H9 (cell line): ENCODE measurements at places on chromosomes 11 and 22. TPM values are rescaled to one million over a fixed set of nuclear protein-coding genes. Genes with fewer than 3 reads are reported as not detected.

Gene SCGB2A2
- total RNA-seq = not detected in 2 replicates

Gene OR2AG2
- total RNA-seq = 0.26 and 0.33 TPM in 2 replicates

Gene MAML2
- 2.7 TPM in 2 replicates for total RNA-seq

Gene VSIG10L2
- total RNA-seq = not detected in 2 replicates

DNA sequence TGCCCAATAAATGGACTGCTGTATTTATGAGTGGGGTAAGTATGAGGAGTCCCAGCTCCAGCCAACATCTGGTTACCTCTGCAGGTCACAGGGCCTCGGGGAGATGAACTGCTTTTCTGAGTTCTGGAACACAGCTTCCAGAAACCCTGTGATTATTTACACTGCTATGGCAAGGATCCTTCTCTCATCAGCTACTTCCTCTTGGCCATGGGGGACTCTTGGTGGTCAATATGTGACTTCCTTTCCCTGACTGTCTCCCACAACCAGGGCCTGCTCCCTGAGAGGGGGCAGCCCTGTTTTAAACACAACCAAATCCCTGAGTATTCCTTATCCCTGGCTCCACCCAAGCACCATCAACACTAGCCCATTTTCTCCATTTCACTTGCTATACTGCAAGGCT is 10.0 kb downstream of the RHOG start:
- H3K27ac ChIP-seq = no peak overlapping the region
- peaks cover 23% of the 10 kb centered on the region for H3K4me1 ChIP-seq
- no peak for DNase-seq
- no peak overlapping the region for H3K4me3 ChIP-seq
- H3K27me3 ChIP-seq = no peaks in the 10 kb centered on the region

GRCh38 chr11:28910926-28911325 is 802.7 kb downstream of the METTL15 start:
- H3K4me1 ChIP-seq = no peaks in the 10 kb centered on the region
- H3K27ac ChIP-seq = no peak overlapping the region
- no peak overlapping the region for H3K4me3 ChIP-seq
- H3K27me3 ChIP-seq = no peaks in the 10 kb centered on the region
- H3K36me3 ChIP-seq = no peaks in the 10 kb centered on the region

DNA sequence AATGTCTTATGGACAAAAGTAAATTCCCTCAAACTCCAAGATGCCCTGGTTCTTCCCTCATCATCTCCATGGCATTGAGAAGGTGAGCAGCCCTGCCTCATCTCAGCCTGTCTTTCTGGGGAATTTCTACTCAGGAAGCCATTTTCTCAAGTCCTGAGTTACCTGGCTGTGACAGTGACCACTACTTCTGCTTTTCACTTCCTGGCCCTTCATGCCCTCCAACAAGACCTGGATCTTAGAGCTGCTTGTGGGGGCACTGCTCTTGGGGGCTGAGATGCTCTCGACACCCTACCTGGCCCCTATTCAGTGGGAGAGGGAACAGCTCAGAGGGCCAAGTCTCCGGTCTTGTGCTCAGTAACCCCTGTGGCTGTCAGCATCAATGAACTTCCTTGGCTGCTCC is 5.5 kb upstream of the IGSF22 start:
- DNase-seq = no peak
- no peaks in the 10 kb centered on the region for H3K27me3 ChIP-seq
- H3K36me3 ChIP-seq = no peaks in the 10 kb centered on the region
- no peak overlapping the region for H3K27ac ChIP-seq
- H3K4me1 ChIP-seq = no peaks in the 10 kb centered on the region; the same call in 1 of the 2 replicates

DNA sequence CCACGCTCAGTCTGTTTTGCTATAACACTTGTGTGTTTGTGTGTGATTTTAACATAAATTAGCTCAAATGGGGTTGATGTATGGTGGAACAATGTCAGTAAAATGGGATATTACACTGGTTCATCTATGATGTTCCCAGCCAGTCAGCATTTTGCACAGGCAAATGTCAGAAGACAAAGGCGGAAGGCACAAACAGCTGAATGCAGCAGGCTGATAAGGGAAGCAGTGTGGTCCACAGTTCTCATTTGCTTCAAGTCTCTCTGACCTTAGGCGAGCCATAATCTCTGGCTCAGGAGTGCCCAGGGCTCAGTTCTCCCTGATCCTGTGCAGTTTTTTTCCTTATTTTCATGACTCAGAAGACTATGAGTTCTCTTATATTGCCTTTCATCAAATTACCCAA is 102.7 kb downstream of the FAR1 start:
- H3K4me1 ChIP-seq = no peaks in the 10 kb centered on the region
- DNase-seq = no peak
- H3K27me3 ChIP-seq = no peaks in the 10 kb centered on the region; the same call in 1 of the 2 replicates
- H3K27ac ChIP-seq = no peak overlapping the region
- no peaks in the 10 kb centered on the region for H3K36me3 ChIP-seq

DNA sequence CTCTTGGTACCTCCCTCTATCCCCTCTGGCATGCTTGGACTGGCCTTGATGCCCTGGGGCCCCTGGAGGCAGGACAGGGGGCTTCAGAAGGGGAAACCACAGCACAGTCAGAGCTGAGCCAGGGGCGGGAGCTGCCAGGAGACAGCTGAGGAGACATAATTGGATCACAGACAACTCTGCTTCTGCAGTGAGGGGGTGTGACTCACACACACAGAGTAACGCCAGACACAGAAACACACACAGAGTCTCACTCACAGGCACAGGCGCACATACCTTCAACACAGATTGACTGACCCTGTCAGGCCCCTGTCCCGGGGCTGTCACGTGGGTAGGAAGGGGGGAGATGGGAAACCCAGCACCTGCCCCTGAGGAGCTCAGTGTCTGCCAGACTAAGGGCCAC is 20.6 kb downstream of the STARD10 start:
- no peak overlapping the region for H3K27ac ChIP-seq
- DNase-seq = no peak
- no peak overlapping the region for H3K4me3 ChIP-seq

DNA sequence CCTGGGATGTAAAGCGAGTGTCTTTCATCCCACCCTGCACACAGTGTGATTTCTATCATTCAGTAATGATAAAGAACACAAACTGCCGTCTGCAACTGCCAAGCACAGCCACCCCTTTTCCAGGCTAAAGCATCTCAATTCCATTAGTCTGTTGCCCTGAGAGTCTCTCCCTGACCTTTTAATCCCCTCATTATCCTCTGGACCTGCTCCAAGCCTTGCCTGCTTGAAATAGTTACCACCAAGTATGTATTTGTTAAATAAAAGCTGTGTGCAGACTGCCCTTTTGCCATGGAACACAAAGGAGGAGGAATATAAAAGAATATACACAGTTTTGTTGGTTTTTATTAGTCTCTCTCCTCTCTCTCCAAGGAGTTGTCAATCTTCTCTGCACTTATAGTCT is 13.0 kb downstream of the GRAP2 start:
- no peak overlapping the region for H3K4me3 ChIP-seq
- no peak for DNase-seq
- no peaks in the 10 kb centered on the region for H3K4me1 ChIP-seq
- no peak overlapping the region for H3K27ac ChIP-seq
